Neural crest cell (in vitro differentiated cells): ENCODE measurements at places on chromosomes 5 and 9.

DNA sequence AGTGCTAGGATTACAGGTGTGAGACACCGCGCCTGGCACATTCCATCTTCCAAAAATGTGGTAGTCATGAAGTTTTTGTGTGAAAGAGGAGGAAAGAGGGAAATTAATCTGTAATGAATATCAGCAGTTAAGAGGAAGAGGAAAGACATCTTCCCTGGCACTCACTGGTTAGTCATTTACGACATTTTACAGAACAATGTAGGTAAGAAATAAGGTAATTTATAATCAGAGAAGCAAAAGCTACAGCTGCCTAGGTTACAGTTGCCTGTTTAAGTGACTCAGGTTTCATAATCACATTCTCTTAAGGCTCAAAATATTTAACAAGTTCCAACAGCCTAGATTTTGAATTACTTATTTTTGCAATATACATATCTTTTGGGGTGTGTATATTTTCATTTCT, 26.9 kb downstream of the CNOT6 start:
- DNase-seq, result no peak

GRCh38 chr9:70392189-70392588, 22.3 kb downstream of the KLF9 start:
- DNase-seq, result no peak

- DNase-seq, result no peak
These were observed 19.4 kb downstream of the RAB14 start for GRCh38 chr9:121182101-121182836.

DNA sequence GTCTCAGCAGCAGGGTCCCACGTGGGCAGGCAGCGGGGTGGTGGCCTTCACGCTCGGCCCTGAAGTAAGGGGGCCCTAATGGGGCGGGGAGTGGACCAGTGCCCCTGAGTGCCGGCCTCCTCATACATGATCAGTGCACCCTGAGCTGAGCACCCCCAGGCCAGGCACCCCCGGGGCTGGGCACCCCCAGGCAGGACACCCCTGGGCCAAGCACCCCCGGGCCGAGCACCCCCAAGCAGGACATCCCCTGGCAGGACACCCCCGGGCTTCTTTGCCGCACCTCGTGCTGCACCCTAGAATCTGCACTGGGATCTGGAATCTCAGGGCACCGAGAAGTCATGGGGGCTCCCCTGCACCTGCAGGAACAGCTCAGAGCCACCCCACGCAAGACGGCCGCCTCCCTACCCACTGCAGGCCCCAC, 51.4 kb downstream of the EXD3 start:
- no peak for DNase-seq

DNA sequence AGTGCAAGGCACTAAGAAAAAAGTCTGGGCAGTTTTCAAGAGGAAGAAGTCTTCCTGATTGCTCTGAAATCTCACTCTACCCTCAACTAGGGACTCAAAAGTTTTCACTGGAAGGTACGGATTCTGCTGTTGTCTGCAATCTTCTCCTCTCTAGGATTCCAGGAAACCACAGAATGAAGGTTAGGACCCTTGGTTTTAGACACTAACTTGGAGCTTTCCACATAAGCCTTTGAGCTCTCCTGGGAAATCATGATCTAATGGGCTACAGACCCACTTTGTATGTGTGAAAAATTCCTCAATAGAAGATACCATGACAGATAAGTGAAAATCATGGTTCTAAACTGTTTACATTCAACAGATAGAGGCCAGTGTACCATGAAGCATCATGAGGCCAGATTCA, 265.1 kb downstream of the PSAT1 start:
- no peak for DNase-seq

DNA sequence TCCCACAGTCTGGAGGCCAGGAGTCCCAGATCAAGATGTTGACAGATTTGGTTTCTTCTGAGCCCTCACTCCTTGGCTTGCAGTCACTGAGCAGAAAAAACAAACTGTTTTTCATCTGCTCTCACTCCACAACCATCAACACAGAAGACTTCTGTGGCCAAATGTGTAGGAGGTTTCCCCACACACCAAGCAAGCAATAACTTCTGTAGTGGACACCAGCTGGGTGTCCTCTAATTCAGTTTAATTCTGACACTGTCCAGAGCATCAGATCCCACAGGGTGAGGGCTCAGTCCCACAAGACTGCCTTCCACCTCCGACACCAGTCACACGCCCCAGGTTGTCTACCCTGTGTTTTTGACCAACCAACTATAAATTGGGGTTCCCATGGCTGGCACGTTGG, 209.9 kb downstream of the AOPEP start:
- no peak for DNase-seq

DNA sequence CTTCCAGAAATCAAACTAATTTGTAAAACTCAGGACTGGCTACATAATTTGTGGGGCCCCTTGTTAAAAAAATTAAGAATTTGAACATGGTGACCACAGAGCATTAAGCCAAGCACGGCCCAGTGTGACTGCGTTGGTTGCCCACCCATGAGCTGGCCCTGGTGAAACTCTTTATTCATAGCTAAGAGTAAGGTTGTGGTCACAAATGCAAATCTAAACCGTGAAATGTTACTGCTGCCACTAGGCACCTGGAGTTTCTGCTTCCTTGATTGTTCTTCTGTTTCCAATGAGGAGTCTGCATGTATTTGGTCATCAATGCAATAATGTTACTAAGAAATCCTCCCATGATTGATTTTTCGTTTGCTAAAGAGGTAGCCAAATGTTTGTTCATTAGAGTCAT, 4.2 kb downstream of the GCNT1 start:
- no peak for DNase-seq

- no peak for DNase-seq
These were observed 59.4 kb upstream of the ICE1 start for GRCh38 chr5:5363045-5363444.

DNA sequence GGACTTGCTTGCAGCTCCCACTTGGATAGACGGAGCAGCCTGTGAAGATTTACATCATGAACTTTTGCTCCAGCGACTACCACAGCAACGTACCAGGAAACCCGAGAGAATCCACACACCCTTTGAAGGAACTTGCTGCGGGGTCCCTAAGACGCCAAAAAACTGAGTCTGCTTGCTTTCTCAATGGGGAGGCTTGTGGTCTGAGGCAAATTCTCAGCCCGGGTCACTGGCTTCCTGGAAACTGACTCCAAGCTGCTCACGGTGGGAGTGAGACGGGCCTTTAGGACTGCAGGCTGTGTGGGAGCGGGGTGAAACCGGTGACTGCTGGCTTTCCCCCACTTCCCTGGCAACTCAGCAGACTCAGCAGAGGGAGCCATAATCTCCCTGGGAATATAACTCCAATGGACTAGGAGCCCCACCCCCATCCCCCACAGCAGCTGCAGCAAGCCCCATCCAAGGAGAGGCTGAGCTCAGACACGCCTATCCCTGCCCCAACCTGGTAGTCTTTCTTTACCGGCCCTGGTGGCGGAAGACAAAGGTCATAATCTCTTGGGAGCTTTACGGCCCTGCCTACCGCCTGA, 466.0 kb downstream of the CAAP1 start:
- DNase-seq, result no peak

DNA sequence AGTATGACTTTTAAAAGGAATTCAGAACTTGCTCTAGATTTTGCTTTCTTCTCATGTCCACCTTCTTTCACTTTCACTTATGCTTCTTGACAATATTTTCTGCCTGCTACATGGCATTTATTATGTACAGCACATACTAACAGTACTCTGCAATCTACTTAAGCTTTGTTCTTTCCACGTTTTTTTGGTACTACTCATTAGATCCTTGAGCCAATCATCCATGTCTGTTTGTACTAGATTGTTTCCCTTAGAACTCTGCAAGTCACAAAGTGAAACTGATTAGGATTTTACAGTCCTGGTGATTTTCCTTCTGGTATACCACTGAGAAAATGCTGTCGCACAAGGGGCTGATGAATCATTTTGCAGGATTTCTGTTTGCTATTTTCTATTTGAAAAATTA, 78.3 kb downstream of the PARP8 start:
- no peak for DNase-seq

- no peak for DNase-seq
These were observed 62.8 kb downstream of the IPPK start for GRCh38 chr9:92607088-92607487.
